ENCODE measurements at places on chromosomes 1 and 21.

DNA sequence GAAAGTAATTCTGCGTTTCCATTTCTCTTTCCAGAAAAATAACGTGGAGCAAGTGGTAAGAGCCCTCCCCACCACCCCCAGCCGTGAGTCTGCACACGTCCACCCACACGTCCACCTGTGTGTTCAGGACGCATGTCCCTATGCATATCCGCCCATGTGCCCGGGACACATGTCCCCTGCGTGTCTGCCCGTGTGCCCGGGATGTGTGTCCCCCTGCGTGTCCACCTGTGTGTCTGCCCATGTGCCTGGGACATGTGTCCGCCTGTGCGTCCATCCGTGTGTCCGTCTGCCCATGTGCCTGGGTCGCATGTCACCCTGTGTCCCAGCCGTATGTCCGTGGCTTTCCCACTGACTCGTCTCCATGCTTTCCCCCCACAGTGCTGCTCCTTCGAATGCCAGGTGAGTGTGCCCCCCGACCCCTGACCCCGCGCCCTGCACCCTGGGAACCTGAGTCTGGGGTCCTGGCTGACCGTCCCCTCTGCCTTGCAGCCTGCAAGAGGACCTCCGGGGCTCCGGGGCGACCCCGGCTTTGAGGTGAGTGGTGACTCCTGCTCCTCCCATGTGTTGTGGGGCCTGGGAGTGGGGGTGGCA lies 5.6 kb downstream of the COL6A1 start:
- no peak for DNase-seq

- DNase-seq = no peak
Measured at GRCh38 chr1:14522077-14522925, 76.2 kb upstream of the KAZN start.

- DNase-seq = peak; percentile 27
Measured at GRCh38 chr1:186454981-186455380, 5.9 kb downstream of the PDC start.

- DNase-seq = peak; percentile 34
Measured at GRCh38 chr1:54774820-54775498, 10.6 kb upstream of the PARS2 start.

- no peak for DNase-seq
Measured at GRCh38 chr1:169741666-169742394, 8.0 kb upstream of the SELE start.
